PC-3 (cell line): ENCODE measurements at places on chromosomes 13 and 19. TPM values are rescaled to one million over a fixed set of nuclear protein-coding genes. Genes with fewer than 3 reads are reported as not detected.

GRCh38 chr19:9381361-9381785 lies 18.6 kb downstream of the ZNF177 start:
- DNase-seq, result no peak
- peaks cover 82% of the 10 kb centered on the region for H3K36me3 ChIP-seq
- no peaks in the 10 kb centered on the region for H3K27me3 ChIP-seq
- no peak overlapping the region for H3K27ac ChIP-seq

DNA sequence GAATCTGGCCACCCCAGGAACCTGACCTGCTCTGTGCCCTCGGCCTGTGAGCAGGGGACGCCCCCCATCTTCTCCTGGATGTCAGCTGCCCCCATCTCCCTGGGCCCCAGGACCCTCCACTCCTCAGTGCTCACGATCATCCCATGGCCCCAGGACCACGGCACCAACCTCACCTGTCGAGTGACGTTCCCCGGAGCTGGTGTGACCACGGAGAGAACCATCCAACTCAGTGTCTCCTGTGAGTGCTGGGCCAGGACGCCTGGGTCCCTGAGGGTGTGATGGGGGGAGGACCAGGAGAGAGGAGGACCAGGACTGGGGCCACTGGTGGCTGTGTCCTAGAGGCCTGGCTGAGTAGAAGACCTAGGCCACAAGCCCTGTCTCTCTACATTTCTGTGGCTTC lies 13.0 kb upstream of the CD33 start:
- no peak overlapping the region for H3K27ac ChIP-seq
- H3K4me3 ChIP-seq, result no peak overlapping the region
- H3K36me3 ChIP-seq, result no peaks in the 10 kb centered on the region
- H3K4me1 ChIP-seq, result no peaks in the 10 kb centered on the region

- peaks cover 22% of the 10 kb centered on the region; the same call in 1 of the 2 replicates for H3K36me3 ChIP-seq
- no peaks in the 10 kb centered on the region for H3K27me3 ChIP-seq
Observed at GRCh38 chr19:6392221-6393073, 517 bp downstream of the GTF2F1 start.

GRCh38 chr19:45121827-45122345 lies 28.9 kb downstream of the PPP1R37 start:
- H3K27ac ChIP-seq, result no peak overlapping the region
- no peak overlapping the region for H3K4me3 ChIP-seq
- H3K4me1 ChIP-seq, result peaks cover 16% of the 10 kb centered on the region
- no peak for DNase-seq
- H3K36me3 ChIP-seq, result no peaks in the 10 kb centered on the region

- no peak overlapping the region for H3K4me3 ChIP-seq
- DNase-seq, result no peak
- no peaks in the 10 kb centered on the region for H3K27me3 ChIP-seq
- no peaks in the 10 kb centered on the region for H3K36me3 ChIP-seq
- no peaks in the 10 kb centered on the region for H3K4me1 ChIP-seq
- no peak overlapping the region for H3K27ac ChIP-seq
Observed at GRCh38 chr13:84443463-84443862, 561.2 kb upstream of the SLITRK1 start.

GRCh38 chr19:46296202-46296480 lies 701 bp upstream of the HIF3A start:
- H3K36me3 ChIP-seq, result no peaks in the 10 kb centered on the region
- no peak for DNase-seq
- no peak overlapping the region for H3K27ac ChIP-seq
- no peaks in the 10 kb centered on the region for H3K27me3 ChIP-seq
- H3K4me1 ChIP-seq, result peaks cover 5% of the 10 kb centered on the region; the same call in 1 of the 2 replicates

DNA sequence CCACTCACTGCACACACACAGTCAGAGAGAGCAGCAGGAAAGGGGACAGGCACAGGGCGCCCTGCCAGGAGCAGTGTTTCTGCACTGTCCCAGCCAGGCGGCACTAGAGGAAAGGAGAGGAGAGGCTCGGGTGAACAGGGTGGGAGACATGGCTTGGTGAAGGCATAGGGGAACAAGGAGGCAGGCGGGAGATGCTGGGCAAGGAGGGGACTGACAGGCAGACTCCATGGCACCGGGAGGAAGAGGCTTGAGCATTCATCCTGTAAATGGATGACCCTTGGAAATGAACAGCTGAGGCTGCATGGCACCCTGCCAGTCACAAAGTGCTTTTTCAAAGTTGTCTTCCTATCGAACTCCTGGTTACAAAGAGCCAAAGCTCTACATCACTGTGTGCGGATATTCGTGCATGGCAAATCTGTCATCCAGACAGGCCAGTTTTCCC lies 22.4 kb downstream of the MED26 start:
- no peak overlapping the region for H3K4me3 ChIP-seq
- no peak overlapping the region for H3K27ac ChIP-seq
- no peaks in the 10 kb centered on the region for H3K27me3 ChIP-seq
- no peak for DNase-seq
- H3K4me1 ChIP-seq, result peaks cover 13% of the 10 kb centered on the region
- H3K36me3 ChIP-seq, result no peaks in the 10 kb centered on the region

GRCh38 chr13:50513300-50513877 lies 330.1 kb downstream of the DLEU7 start:
- H3K36me3 ChIP-seq, result no peaks in the 10 kb centered on the region
- peaks cover 19% of the 10 kb centered on the region for H3K4me1 ChIP-seq
- DNase-seq, result peak; percentile 54
- H3K4me3 ChIP-seq, result peak overlapping the region; percentile 60

Gene ALKBH6
- 38.4 and 39.3 TPM in 2 replicates for total RNA-seq

GRCh38 chr19:49552749-49553148 lies 24.9 kb downstream of the RCN3 start:
- no peak overlapping the region for H3K4me3 ChIP-seq
- no peak overlapping the region for H3K27ac ChIP-seq
- H3K27me3 ChIP-seq, result no peaks in the 10 kb centered on the region
- DNase-seq, result no peak
- peaks cover 25% of the 10 kb centered on the region; the same call in 1 of the 2 replicates for H3K36me3 ChIP-seq
- peaks cover 15% of the 10 kb centered on the region for H3K4me1 ChIP-seq

- H3K4me3 ChIP-seq, result no peak overlapping the region
- H3K27me3 ChIP-seq, result no peaks in the 10 kb centered on the region
Observed at GRCh38 chr13:40758811-40759210, 12.2 kb downstream of the MRPS31 start.

Gene HCN2
- 0.04 and 0.46 TPM in 2 replicates for total RNA-seq

GRCh38 chr13:100108913-100109507 lies 20.1 kb downstream of the PCCA start:
- no peak overlapping the region for H3K27ac ChIP-seq
- H3K4me3 ChIP-seq, result no peak overlapping the region
- DNase-seq, result no peak
- no peaks in the 10 kb centered on the region for H3K36me3 ChIP-seq
- no peaks in the 10 kb centered on the region for H3K4me1 ChIP-seq
- no peaks in the 10 kb centered on the region for H3K27me3 ChIP-seq

Gene ZNF132
- not detected in 2 replicates for total RNA-seq

Gene LRP3
- total RNA-seq, result 20.4 and 25.9 TPM in 2 replicates

Gene GPR12
- not detected in 2 replicates for total RNA-seq

Gene BCKDHA
- total RNA-seq, result 49.2 and 53.1 TPM in 2 replicates

DNA sequence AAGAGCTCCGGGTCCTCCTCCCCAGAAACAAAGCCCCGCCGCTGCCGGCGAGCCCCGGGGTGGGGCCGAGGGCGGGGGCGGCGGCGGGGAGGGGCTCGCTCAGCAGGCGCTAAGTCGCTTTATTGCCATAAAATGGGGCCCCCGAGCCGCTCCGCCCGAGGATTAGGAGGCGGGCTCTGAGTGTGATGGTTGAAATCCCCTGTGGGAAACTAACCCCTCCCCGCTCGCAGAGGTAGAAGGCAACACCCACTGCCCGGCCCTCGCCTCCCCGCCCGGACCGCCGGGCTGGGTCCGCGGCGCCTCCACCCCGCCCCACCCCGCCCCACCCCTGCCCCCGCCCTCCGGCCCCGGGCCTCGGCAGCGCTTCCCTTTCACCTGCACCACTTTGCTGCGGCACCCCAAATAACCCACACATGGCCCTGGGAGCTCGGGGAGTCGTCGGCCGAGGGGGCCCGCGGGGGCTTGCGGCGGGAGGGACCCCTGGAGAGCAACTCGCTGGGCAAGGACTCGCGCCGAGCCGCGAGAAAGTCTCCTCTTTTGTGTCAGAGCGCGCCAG lies at the start of gene KLF12:
KLF12 (minus strand) TSS at position 184 of the 556 bp plus-strand sequence.
- peak; percentile 81 for DNase-seq
- peak within 1 kb of the TSS; percentile 98 for H3K4me3 ChIP-seq
- H3K4me1 ChIP-seq, result peaks cover 37% of the 10 kb centered on the region
